Stimulated activated CD4-positive, alpha-beta T cell treated with anti-CD3 and anti-CD28 coated beads, Interleukin-1b, Interleukin-23, amount 100 ng/mL, for 4 hours (primary cell): ENCODE measurements at places on chromosomes 11 and 22.

GRCh38 chr11:61832754-61833153 is 4.7 kb downstream of the FADS2 start:
- DNase-seq: no peak

DNA sequence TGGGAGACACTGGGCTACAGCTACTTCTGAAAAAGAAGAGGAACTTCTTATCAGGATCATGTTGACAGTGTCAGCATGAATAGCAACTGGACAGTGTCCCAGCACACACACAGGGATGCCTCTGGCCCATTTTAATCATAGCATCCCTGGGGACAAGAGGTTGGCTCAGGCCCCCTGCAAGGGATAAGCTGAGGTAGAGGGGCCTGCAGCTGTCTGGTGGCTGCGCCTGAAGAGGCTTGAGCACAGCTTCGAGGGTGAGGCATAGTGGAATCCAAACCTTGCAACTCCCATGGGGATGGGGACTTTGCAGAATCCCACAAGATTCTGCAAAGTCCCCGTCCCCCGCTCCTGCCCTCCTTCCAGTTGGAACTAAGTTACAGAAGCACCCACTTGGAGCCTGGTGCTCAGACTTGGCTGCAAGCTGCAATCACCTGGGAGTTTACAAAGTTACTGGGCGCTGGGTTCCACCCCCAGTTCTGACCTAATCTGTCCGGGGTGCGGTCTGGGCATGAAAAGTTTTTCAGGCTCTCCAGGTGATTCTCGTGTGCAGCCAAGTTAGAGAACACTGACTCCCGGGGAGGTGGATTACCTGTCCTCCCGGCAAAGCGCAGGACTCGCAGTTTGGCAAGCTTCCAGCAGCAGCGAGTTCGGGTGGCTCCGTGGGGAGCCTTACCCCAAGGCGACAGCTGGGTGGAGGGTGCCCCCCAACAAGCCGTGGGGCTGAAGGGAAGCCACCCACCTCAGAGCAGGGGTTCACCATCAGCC is 16.0 kb upstream of the LINC01488 start:
- DNase-seq: no peak

DNA sequence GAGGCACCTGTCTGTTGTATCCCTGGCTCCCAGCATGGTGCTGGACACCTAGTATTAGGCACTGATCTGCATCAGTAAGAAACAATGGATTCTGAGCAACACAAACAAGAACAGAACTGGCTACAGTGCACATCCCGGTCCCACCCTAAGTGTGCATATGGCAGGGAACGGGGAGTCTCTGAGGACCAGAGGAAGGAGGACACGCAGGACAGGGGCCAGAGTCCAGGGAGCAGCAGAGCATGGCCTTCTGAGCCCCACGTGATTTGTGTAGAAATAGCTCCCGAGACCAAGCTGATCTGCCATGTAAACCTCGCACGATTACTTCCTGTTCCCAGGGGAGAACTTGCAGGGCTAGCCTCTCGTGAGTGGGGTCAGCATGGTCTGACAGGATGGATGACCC is 12.7 kb upstream of the SNX32 start:
- no peak for DNase-seq

DNA sequence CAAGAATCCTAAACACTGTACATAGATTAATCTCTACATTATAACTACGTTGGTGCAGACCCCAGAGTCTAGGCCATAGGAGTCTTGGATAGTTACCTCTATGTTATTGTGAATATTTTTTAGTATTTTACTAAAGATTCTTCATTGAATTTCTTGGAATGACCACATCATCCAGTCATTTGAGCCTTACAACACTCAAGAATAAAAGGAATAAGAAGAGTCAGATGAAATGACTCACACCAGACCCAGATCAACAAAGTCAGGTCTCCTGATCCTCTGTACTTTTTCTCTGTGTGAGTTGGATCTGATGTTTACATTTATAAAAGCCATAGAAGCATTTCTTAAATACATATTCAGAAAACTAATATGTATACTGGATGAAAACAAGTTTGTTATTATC is 179.2 kb upstream of the ARHGAP20 start:
- DNase-seq: no peak

- DNase-seq: no peak
Observed at GRCh38 chr11:17571431-17572358, 24.6 kb downstream of the OTOG start.

DNA sequence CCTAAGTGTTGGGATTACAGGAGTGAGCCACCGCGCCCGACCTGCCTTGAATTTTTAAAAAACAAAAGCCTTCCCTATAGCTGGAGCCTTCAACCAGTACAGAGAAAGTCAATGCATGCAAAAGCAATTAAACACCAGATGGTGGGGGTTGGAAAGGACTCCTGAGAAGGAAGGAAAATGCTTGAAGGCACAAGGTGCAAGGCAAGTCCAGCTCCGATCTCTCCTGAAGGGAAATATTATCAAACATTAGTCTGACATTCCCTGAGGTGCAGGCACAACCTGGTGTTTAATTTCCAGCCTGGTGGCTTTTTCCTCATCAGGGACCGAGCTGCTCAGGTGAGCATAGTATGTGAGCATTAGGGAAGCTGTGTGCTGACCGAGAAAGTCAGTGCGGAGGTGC is 12.9 kb upstream of the RAPSN start:
- no peak for DNase-seq

DNA sequence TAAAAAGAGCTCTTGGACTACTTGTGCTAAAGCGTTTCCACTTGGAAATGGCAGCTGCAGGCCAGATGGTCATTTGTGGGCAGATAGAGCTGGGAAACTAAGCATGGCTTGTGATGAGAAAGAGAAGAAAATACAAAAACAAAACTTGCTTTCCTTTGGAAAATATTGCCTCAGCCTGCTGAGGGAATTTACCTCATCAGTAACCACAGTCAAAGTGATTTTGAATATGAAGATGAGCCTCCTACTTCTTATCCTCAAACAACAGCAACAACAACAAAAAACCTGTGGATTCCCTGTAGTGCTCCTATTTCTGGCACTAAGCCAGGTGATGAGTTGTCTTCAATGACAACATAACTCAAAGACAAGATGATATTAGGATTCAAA is 62.7 kb upstream of the FIBIN start:
- no peak for DNase-seq

DNA sequence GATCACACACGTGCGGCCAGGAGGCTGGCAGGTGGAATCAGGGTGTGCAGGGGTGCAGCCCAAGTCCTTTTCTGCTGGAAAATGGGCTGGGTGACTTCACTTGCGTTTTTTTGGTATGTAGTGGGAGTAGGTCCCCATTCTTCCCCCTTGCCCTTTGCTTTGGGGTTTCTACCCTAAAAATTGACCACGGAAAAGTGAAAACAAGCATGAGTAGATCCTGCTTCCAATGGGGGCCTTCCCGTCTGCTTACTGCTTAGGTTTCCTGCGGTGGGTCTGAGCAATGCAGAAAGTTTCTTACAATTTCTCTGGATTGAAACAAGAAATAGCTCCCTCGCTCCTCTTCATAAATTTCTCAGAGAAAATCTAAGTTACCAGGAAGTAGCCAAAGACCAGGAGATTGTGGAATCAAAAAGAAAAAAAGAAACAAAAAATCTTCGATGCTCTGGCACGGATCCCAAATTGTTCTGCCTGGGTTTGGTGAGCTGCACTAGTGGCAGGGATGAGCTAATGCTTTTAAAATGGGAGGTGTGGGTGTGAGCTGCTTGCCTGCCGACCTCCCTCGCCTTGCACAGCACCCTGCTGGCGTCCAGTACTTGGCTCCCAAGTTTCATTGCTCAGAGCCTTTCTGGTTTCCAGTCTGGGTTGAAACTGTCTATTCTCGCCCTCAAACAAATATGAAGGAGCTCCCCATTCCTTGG is 2.4 kb downstream of the TIMP3 start:
- DNase-seq: no peak

DNA sequence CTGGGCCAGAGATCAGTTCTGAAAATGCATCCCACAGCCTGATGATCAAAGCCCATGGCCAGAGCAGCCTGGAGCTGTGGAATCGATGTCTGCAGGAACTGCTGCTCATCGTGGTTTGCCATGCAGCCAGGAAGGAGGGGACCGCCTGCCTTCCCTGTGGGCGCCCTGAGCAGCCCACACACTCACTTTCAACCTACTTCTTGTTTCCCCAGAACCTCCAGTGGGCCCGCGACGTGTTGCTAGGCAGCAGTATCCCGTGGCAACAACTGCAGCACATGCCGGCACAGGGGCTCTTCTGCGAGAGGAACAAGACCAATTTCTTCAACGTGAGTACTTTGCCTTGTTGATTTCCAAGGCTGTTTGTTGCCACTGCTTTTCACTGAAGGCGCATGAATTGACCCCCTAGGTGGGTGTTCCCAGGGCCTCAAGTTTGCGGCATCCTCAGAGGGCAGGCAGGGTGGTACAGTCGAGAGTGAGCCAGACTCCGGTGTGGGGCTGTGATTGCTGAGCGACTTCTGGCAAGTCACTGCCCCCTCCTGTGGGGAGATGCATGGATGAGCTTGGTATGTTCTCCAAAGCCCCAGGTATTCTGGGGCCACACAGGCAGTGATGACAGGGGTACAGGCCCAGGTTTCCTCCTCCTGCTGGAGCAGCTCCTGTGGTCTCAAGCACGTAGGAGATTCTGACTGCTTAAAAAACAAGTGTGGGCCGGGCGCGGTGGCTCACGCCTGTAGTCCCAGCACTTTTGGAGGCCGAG is 47.0 kb upstream of the SUSD2 start:
- peak; percentile 77 for DNase-seq

DNA sequence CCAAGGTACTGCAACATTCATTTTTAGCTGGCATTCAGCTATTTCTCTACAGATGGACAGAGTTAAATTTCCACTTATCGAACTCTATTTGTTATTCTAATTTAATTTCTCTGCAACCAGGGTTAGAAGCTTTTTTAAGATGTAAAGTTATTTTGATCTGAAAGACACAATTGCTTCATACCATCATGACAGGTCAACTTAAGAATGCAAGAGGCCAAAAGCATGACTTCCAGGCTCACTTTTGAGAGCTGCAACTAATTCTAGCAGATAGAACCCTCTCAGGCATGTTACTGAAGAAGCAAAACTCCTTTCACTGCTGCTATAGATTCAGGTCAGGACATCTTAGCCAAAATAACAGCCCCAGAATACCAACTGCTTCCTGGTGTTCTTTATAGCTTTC is 86.5 kb upstream of the GALNT18 start:
- no peak for DNase-seq

DNA sequence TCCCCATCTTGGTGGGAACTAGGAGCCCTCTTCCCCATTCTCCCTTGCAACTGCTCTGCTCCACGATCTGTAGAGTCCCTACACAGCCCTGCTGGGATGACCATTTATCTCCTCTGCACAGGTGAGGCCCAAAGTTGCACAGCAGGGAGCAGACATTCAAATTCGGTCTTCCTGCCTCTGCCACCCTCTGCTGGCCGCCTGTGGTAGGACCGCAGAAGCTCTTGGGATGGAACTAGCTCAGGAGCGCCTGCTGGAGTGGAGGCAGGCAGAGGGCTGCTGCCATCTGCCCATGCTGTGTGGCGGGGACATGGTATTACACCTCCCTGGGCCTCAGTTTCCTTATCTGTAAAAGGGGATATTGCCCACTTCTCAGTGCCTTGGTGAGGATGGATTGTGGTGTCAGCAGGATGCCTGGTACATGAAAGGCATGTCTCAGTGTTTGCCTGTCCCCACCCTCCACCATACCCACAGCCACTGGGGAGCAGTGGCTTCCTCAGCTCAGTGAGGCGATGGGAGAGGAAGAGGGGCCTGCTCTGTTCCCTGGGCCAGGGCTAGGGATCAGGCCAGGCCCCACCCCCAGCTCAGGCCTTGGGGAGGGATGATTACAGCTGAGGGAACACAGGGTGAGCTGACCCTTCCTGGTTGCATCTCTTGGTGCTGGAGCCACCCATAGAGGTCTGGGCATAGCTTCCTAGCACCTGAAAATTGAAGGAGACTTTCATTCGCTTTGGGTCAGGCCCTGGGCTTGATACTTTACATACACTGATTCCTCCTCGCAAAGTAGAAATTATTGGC is 11.3 kb upstream of the OMP start:
- peak; percentile 74 for DNase-seq

DNA sequence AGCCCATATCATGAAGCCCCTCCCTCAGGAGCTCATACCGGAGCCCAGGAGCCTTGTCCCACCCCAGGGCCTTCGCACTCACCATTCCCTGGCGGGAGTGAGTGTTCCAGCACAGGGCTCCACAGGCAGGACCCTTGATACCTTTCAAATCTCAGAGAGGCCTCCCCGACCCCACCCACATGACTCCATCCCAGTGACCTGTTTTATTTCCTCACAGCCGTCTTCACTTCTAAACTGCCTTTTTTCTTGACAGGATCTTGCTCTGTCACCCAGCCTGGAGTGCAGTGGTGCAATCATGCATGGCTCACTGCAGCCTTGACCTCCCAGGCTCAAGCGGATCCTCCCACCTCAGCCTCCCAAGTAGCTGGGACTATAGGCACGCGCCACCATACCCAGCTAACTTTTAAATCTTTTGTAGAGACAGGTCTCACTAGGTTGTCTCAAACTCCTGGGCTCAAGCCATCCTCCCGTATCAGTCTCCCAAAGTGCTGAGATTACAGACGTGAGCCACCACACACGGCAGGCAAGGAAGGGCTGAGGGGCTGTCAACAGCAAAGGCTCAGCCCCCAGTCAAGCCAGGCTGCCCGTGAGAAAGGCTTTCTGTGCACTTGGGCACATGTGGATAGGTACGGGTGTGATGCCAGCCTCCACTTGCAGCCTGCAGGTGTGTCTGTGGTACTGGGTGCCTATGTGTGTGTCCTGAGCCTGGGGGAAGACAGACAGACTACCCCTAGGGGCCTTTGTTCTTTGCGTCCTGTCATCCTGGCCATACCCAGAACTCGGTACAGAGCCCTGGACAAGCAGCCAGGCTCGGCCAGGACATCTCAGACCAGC is 9.3 kb downstream of the RPL3 start:
- no peak for DNase-seq

- DNase-seq: no peak
Observed at GRCh38 chr11:41201156-41201555, 258.3 kb downstream of the LRRC4C start.

- no peak for DNase-seq
Observed at GRCh38 chr11:34302046-34302921, 55.5 kb downstream of the ABTB2 start.

DNA sequence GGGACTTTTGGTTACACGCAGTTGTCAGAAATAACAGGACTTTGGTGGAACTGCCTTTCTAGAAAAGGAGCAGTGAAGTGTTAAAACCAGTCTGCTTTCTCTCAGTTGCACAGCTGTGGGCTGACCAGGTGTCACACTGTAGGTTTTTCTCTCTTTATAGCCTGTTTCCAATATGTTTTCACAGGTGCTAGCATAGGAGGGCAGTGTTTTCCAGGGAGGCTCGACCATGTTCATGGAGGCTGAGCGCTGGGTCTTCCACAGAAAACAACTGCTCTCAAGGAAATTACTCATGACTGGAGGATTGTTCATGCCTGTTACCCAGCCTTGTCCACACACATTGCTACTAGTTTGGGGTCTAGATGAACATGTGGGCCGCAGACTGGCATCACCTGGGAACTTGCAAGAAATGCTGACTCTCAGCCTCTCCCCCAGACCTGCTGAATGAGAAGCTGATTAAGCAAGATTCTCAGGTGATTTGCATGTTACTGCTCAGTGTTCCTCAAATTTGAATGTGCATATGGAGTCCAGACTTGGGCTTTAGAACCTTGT is 157.7 kb downstream of the MAML2 start:
- no peak for DNase-seq

- no peak for DNase-seq
Observed at GRCh38 chr22:47835726-47836125, 1073.3 kb downstream of the TBC1D22A start.
